Peyer's patch (tissue), 4 donors: ENCODE measurements at places on chromosomes 1 and 21. TPM values are rescaled to one million over a fixed set of nuclear protein-coding genes. Genes with fewer than 3 reads are reported as not detected.

Gene SH3D21
- total RNA-seq, result 23.2 TPM

DNA sequence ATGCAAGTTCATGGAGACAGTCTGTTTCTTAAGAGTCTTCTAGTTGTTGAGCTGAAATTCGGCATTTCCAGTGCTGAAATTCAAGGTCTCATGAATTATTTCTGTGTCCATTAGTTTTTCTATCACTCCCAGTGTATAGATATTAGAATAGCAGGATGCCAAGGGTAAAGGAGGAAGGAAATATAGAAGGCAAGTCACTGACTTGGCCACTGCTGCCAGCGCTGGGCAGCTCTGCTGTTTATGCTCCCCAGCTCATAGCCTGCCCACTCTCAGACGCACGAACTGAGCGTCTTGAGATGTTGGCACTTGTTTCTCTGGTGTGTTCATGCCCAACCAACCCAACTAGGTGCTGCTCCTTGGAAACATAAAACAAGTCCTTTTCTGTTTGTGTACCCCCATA is 110.1 kb downstream of the SLC45A1 start:
- H3K27ac ChIP-seq, result peak overlapping the region; percentile 70
- no peaks in the 10 kb centered on the region for H3K36me3 ChIP-seq
- no peak for DNase-seq

DNA sequence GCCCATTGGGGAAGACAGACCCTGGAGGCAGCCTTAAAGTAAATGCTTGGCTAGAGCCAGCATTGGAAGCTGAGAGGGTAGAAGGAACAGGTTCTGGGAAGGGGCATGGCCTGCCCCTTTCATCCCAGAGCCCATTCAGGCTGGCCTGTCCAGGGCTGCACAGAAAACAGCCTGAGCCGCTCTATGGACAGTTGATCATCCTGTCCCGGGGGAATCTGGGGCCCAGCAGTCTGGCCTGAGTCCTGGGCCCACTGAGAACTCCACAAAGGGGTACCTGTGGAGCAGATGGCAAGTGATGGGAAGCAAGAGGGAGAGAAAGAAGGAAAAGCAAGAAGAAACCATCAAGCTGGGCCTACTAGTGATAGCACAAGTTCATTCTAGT is 13.2 kb downstream of the TMEM81 start:
- DNase-seq, result peak; percentile 33
- no peaks in the 10 kb centered on the region for H3K27me3 ChIP-seq
- H3K4me3 ChIP-seq, result no peak overlapping the region
- H3K36me3 ChIP-seq, result no peaks in the 10 kb centered on the region
- no peak overlapping the region for H3K27ac ChIP-seq

Gene FMO3
- total RNA-seq, result not detected

DNA sequence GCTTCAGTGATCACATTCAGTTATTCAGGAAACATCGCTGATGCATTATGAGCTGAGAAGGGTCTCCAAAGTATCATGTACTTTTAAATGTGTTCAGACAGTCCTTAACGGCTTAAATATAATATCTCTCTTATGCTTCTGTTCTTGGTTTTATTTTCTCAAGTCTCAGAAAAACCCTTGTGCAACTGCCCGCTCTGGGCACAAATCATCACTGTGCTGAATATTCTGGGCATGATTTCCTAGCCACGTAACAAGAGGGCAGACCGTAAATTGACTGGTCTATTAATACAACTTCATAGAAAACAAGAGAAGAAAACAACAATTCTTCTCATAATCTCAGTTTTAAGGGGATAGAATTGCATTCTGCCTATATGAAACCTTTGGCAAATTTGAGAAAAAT is 96.5 kb upstream of the EXO1 start:
- H3K27ac ChIP-seq, result no peak overlapping the region
- DNase-seq, result no peak
- no peaks in the 10 kb centered on the region for H3K4me1 ChIP-seq
- no peak overlapping the region for H3K4me3 ChIP-seq
- H3K36me3 ChIP-seq, result no peaks in the 10 kb centered on the region
- H3K27me3 ChIP-seq, result no peaks in the 10 kb centered on the region

GRCh38 chr1:61259379-61260148 is 177.2 kb downstream of the NFIA start:
- DNase-seq, result no peak
- no peak overlapping the region for H3K27ac ChIP-seq
- no peaks in the 10 kb centered on the region for H3K36me3 ChIP-seq
- no peaks in the 10 kb centered on the region for H3K4me1 ChIP-seq
- H3K27me3 ChIP-seq, result no peaks in the 10 kb centered on the region

GRCh38 chr1:40337443-40337842 is 20.4 kb upstream of the COL9A2 start:
- no peak overlapping the region for H3K27ac ChIP-seq
- H3K4me3 ChIP-seq, result no peak overlapping the region
- H3K27me3 ChIP-seq, result no peaks in the 10 kb centered on the region
- H3K36me3 ChIP-seq, result no peaks in the 10 kb centered on the region
- DNase-seq, result no peak

Gene SERINC2
- total RNA-seq, result 192 TPM

DNA sequence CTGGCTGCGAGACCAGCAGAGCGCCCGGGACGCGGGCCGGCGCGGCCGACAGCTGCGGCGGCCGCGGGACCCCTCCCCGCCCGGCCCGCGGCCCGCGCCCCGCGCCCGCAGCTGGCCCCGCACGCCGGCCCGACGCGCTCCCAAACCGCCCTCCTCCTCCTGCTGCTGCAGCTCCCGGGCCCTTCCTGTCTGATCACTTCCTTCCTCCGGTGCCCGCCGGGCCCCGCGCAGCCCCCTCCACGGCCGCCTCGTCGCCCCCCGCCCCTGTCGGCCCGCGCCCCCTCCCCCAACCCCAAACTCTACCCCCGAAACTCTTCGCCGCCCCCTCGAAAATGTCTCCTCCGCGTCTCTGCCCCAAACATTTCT is 594 bp downstream of the LUZP1 start:
- no peaks in the 10 kb centered on the region for H3K27me3 ChIP-seq
- H3K27ac ChIP-seq, result peak overlapping the region; percentile 86
- H3K4me1 ChIP-seq, result peaks cover 34% of the 10 kb centered on the region

Gene C8A
- not detected for total RNA-seq

- no peak overlapping the region for H3K4me3 ChIP-seq
- H3K4me1 ChIP-seq, result no peaks in the 10 kb centered on the region
- no peak overlapping the region for H3K27ac ChIP-seq
- H3K27me3 ChIP-seq, result no peaks in the 10 kb centered on the region
Measured at GRCh38 chr1:71473331-71473730, 392.5 kb upstream of the ZRANB2 start.

Gene MAGOH
- total RNA-seq, result 50.3 TPM

Gene SYCP1
- total RNA-seq, result not detected

Gene OR6K3
- not detected for total RNA-seq

DNA sequence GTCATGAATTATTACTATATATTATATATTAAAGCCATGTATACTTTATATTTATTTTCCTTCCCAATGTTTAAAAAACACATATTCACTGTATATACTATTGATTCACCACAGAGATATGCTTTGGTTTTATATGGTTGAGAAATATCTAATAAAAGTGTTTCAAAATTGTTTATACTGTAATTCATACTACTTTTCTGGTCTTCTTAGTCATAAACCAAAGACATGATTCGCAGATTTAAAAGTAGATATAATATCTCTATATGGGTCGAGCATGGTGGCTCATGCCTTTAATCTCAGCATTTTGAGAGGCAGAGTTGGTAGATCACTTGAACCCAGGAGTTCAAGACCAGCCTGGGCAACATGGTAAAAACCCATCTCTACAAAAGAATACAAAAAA is 738.4 kb downstream of the USP25 start:
- no peaks in the 10 kb centered on the region for H3K27me3 ChIP-seq
- no peak overlapping the region for H3K4me3 ChIP-seq
- H3K27ac ChIP-seq, result no peak overlapping the region

DNA sequence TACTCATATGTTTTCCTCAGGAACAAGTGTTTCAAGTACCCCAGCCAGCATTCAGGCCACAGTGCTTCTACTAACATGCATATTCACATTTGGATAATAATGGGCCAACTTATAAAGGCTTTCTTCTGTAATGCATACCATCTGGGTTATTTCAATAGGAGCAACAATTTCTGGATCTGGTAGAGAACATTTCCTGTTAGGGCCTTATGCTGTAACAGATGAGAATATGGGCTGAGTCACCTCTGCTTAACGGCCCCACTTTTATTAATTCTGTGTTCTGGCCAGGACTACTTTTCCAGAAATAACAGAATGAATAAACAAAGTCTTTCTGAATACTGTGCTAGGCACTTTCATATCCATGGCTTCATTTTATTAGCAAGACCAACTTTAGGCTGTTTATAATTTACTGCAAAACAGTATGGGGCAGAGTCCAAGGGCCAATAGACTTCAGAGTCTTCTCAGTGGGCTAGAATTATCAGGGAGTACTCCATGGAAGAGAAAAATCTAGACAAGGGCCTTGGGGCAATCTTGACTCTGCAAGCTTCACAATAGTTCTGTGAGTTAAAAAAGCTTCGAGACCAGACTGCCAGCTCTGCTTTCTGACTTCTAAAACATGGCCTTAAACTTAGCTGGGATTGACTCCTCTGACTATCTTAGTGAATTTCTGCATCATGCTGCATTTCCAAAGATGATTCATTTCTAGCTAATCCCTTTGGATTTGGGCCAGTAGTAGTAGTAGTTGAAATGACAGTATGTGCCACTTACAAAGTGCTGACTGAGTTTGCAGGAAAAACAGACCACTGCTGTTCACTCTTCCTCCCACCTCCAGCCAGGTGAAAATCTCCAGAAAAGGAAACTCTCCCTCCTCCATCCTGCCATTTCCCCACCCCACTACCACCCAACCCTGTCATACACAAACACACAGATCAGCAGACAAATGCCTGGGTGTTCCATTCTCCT is 8.2 kb upstream of the SSX2IP start:
- DNase-seq, result no peak
- H3K27ac ChIP-seq, result peak overlapping the region; percentile 11
- no peaks in the 10 kb centered on the region for H3K27me3 ChIP-seq
- no peak overlapping the region for H3K4me3 ChIP-seq
- H3K36me3 ChIP-seq, result no peaks in the 10 kb centered on the region

GRCh38 chr1:65075123-65075976 is 72.7 kb upstream of the AK4 start:
- H3K36me3 ChIP-seq, result no peaks in the 10 kb centered on the region
- H3K4me1 ChIP-seq, result no peaks in the 10 kb centered on the region
- peak; percentile 62 for DNase-seq
- no peak overlapping the region for H3K4me3 ChIP-seq
- no peaks in the 10 kb centered on the region for H3K27me3 ChIP-seq

DNA sequence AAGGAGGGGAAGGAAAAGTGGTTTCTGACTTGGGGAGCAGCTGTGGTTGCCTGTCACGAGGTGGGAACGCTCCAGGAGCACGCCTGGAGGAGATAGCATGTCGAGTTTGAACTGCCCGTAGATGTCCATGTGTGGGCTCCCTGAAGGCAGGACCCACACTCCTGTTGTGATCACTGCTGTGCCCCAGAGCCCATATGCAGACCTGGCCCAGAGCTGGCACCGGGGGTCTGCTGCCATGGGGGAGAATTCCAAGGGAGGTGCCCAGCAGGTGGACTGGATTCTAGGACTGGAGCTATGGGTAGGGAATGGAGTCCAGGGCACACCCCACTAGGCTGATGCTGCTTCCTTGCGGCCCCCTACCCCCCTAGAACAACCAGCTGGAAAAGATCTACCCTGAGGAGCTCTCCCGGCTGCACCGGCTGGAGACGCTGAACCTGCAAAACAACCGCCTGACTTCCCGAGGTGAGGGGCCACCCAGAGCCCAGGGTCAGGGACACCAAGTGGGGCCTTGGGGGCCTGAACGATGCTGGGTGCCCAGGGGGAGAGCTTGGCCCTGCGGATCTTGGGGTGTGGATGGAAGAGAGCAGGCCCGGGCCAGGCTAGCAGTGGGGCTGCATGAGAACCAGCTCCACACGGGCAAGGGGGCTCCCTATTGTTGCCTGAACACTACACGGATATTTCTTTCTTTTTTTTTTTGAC is 9.3 kb downstream of the PODN start:
- H3K4me1 ChIP-seq, result no peaks in the 10 kb centered on the region
- no peak overlapping the region for H3K4me3 ChIP-seq
- no peak overlapping the region for H3K27ac ChIP-seq
- DNase-seq, result no peak
- H3K27me3 ChIP-seq, result no peaks in the 10 kb centered on the region
- H3K36me3 ChIP-seq, result no peaks in the 10 kb centered on the region

Gene ERG
- 20.6 TPM for total RNA-seq

GRCh38 chr1:93807311-93807930 is 71.6 kb downstream of the DNTTIP2 start:
- H3K27ac ChIP-seq, result no peak overlapping the region
- H3K36me3 ChIP-seq, result no peaks in the 10 kb centered on the region
- no peaks in the 10 kb centered on the region for H3K4me1 ChIP-seq
- no peak for DNase-seq
- no peak overlapping the region for H3K4me3 ChIP-seq
- no peaks in the 10 kb centered on the region for H3K27me3 ChIP-seq

Gene LCE6A
- total RNA-seq, result not detected
